Cortex of kidney (tissue), 1 donor: ENCODE measurements at places on chromosomes 5 and 9.

- DNase-seq, result no peak
Observed at GRCh38 chr9:99172124-99173091, 49.3 kb downstream of the ALG2 start.

DNA sequence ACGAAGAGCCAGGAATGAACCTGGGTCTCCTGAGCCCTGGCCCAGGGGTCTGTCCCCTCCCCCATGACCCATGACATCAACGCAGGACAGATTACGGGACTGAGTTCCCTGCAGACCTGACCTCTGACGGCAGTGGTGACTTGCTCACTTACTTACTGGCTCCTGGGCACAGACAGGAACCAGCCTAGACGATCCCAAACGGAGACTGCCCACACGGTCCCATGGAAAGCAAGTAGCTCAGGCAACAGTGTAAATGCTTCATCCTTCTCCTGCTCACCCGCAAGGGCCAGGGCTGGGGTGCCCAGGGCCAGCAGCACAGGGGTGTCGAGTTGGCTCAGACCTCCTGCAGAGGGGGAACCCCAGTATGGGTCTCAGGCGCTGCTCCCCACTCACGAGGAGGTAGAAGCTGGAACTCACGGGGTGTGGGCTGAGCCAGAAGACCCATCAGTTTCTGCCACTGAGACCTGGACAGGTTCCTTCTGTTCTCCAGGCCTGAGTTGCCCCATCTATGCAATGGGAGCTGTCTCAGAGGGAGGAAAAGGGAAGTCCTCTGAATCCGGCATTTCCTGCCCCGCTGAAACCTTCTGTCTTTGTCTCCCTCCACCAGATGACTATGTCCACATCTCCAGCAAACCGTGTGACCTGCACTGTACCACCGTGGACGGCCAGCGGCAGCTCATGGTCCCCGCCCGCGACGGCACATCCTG lies 5.6 kb downstream of the ADAMTSL2 start:
- DNase-seq, result no peak

- DNase-seq, result no peak
Observed at GRCh38 chr9:76441551-76442322, 17.2 kb upstream of the GCNT1 start.

DNA sequence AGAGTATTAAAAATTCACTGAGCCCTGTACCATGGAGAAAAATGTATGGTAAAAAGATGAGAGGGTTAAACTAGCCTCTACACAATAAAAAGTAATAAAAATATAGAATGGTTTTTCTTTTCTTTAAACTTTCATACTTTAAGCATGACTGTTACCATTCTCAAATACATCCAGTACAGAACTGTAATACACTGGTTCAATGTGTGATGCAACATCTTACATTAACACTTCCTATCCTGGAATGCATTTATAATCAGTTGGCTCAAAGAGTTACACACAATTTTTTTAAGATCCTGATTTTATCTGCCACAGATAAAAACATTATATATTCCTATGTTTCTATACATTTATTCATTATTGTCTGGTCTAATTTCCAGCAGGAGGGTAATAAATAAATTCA lies 4.7 kb downstream of the GNAQ start:
- DNase-seq, result no peak

DNA sequence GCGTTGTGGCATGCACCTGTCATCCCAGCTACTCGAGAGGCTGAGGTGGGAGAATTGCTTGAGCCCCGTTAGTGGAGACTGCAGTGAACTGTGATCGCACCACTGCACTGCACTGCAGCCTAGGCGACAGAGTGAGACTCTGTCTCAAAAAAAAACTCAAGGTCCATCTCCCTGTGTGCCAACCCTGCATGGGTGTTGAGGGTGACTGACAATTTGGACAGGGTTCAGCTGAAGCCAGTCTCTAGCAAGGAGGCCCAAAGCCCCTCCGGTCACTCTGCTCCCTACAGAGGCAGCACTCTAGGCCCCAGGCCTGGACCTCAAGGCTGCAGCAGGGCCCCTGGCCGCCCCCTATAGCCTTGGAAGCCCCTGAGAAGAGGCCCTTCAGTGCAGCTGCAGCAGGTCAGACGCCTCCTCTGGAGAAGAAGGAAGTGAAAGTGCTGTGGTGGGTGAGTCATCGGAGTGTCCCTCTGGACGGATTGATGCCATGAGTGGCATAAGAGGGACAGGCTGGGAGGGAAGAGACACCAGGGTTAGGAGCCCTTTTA lies 39.2 kb upstream of the NEK6 start:
- no peak for DNase-seq

- DNase-seq, result no peak
Observed at GRCh38 chr5:14399054-14399692, 182.4 kb upstream of the OTULINL start.

DNA sequence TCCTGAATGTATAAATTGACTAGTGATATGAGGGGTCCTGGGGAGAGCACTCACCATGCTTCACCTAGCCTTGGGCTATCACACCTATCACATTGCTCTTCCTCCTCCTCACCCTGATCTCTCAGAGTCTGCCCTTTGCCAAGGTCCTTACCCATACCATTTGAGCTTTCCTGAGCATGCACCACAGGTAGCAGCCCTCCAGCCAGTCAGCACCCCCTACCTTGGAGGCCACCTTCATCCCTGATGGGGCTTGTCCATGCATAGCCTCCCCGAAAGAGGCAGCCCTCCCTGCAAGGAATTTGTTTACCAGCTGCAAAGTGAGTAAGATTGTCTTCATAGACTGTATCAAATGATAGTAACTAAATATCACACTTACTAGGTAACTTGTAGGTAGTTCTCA lies 83.1 kb downstream of the ALDH7A1 start:
- no peak for DNase-seq

- DNase-seq, result no peak
Observed at GRCh38 chr9:137441289-137441934, at the start of gene ENTPD8. ENTPD8 (minus strand) TSS chr9:137441357; CDS start chr9:137438285, 3,072 bp downstream.

DNA sequence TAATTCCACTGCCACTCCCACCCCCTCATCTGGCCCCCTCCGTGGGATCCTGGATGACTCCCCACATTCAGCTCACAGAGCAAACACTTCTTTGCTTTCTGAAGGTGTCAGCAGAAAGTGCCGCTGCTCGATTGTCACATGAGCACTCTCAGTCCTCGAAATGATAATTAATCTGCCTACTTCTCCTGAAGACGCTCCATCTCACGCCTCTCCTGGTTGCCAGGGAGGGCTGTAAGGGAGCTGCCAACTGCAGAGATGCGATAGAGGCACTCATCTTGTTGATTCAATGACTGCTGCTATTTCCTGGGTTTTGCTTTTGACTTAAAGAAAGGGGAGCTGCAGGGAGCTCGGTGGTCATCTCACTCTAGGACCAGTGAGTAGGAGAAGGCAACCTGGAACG lies 206.5 kb downstream of the DAB2IP start:
- DNase-seq, result no peak

DNA sequence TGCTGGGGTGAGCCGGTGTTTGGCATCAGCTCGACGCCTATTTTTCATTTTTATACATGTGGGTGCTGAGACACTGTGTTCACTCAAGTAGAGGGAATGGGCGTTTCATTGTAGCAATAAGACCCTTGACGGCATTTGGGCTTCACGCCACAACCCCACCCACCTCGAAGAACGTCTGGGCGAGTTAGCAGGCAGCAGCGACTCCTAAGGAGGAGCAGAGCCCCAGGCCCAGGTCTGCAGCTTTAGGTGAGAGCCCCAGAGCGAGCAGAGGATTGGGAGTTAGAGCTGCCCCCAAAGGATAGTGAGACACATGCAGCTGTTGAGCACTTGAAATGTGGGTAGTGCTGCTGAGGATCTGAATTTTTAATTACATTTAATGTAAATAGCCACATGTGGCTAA lies 1.6 kb upstream of the ZFP62 start:
- no peak for DNase-seq

DNA sequence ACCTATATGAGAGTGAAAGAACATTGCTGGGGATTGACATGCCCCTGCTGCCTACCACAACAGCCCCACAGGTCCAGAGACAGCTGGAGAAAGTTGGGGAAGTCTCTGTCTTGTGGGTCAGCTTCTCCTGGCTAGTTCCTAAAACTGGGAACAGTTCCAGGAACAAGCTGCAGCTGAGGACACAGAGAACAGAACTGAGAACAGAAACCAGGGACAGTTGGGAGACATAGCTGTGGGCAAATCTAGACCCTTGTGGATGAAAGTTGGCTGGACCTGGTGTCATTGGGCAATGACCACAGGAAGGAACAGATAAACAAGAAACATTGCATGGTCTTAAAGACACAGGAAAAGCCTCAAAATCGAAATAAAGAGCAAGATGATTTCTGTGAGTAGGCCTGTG lies 58.3 kb upstream of the MOCS2 start:
- DNase-seq, result no peak
